Activated T-helper 9 cell treated with anti-CD3 and anti-CD28 coated beads, Interleukin-2, amount 50 U/mL, for 16 hours (primary cell): ENCODE measurements at places on chromosomes 4 and X.

- no peak for DNase-seq
Measured at GRCh38 chr4:158996669-158997074, 106.2 kb upstream of the RAPGEF2 start.

DNA sequence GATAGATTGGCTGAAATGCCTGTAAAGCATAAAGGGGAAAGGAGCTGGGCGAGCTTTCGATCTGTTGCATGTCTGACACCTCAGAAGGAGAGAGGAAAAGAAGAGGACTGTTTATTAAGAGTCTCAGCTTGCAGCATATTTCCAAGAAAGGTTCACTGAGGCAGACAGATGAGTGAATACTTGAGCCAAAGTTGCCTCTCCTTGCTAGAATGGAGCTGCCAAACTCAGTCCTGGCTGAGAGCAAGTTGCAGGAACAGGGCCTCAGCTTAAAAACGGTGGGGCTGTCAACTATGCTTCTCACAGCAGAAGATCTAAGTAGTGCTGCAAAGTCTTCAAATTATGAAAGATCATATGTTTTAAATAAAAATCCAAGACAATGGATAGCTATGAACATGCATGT, 707.5 kb downstream of the PCDH7 start:
- no peak for DNase-seq

GRCh38 chr4:38004887-38005286, 44.7 kb downstream of the PTTG2 start:
- DNase-seq = no peak

- no peak for DNase-seq
Measured at GRCh38 chrX:123487236-123487635, 245.6 kb downstream of the THOC2 start.

- DNase-seq = no peak
Measured at GRCh38 chr4:190016369-190017289, 10.4 kb downstream of the FRG2 start.
